Mucosa of gallbladder (tissue), 1 donor: ENCODE measurements at places on chromosomes 5 and 9. TPM values are rescaled to one million over a fixed set of nuclear protein-coding genes. Genes with fewer than 3 reads are reported as not detected.

DNA sequence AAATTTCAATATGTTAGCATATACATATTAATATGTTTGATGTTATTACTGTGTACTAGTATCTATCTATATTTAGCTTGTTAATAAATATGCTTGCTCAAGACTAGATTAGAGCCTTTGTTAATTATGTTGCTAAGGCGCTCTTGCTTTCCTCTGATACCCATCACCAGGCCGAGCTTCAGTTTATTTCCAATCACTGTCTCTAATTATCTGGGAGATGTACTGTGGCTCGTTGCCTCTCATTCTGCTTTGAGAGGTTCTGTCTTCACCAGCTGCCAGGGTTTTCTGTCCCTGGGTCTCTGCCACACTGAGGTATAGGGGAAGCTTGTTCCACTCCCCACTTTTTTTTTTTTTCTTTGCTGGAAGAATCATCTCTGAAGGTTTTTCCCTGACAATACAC, 21.0 kb upstream of the TAF11L2 start:
- no peak for DNase-seq

- DNase-seq = no peak
These were observed 45.2 kb downstream of the MRRF start for GRCh38 chr9:122309861-122310260.

DNA sequence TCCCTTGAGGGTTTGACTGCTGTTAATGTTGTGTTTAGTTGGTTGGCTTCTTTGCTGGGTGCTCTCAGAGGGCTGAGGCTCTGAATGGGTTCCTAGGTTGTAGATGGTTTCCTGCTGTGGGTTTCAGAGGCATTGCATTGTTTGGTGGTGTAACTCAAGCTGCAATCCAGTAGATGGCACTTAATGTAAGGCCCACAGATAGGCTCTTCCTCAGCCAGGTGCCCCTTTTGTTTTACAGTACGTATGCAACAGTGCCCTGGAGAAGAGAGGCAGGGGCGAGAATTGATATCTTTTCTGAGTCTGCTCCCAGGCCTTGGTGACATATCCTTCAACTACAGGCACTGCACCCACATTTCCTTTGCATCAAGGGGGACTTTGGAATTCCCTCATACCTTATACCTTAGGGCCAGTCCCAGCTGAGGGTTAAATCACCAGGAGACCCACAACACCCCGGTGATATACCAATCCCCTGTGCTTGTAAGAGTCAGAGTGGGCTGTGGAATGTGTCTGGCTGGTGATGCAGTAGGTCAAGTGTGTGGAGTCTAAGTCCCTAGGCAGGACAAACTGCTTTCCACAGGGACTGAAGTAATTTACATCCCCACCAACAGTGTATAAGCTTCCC, 7.0 kb upstream of the UGT3A2 start:
- DNase-seq = no peak

- DNase-seq = no peak
These were observed 158.0 kb upstream of the FREM1 start for GRCh38 chr9:15068261-15068660.

- no peak for DNase-seq
These were observed 499.7 kb downstream of the PDE4D start for GRCh38 chr5:59393585-59394420.

Gene PCDHGA10
- 6.2 TPM for total RNA-seq

Gene VLDLR
- total RNA-seq = 23.8 TPM

Gene SLIT3
- total RNA-seq = 40.2 TPM

Gene PCDHA8
- 0.49 TPM for total RNA-seq

Gene C5orf22
- 21.8 TPM for total RNA-seq

Gene PMPCA
- 41.2 TPM for total RNA-seq
